Stimulated activated CD4-positive, alpha-beta T cell treated with anti-CD3 and anti-CD28 coated beads, Interleukin-12 subunit alpha, Interleukin-12 subunit beta, amount 100 ng/mL, for 48 hours (primary cell): ENCODE measurements at places on chromosomes 6 and 20.

GRCh38 chr6:50585441-50586330 is 127.6 kb upstream of the TFAP2D start:
- DNase-seq: no peak

DNA sequence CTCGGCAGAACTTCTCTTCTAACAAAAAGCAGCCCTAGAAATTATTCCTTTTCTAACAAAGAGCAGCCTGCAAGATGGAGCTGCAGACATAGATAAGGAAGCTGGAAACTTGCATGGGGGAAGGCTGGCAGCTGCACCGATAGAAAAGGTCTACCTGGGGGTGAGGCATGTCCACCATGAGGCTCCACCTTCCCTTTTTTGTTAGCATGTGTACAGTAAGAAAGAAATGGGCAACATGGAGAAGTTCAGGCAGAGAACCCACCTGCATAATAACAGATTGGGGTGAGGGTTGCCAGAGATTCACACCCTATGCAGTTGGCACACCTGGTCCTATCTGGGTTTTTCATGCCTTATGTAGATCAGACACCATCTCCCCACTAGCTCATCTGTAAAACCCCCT is 25.4 kb downstream of the ZNF311 start:
- DNase-seq: no peak

- no peak for DNase-seq
These were observed 869.7 kb downstream of the PHF3 start for GRCh38 chr6:64505312-64505711.

- DNase-seq: no peak
These were observed 124.6 kb downstream of the CDH4 start for GRCh38 chr20:61376541-61377240.
